Colonic mucosa (tissue), 4 donors: ENCODE measurements at places on chromosomes 11 and 22. TPM values are rescaled to one million over a fixed set of nuclear protein-coding genes. Genes with fewer than 3 reads are reported as not detected.

DNA sequence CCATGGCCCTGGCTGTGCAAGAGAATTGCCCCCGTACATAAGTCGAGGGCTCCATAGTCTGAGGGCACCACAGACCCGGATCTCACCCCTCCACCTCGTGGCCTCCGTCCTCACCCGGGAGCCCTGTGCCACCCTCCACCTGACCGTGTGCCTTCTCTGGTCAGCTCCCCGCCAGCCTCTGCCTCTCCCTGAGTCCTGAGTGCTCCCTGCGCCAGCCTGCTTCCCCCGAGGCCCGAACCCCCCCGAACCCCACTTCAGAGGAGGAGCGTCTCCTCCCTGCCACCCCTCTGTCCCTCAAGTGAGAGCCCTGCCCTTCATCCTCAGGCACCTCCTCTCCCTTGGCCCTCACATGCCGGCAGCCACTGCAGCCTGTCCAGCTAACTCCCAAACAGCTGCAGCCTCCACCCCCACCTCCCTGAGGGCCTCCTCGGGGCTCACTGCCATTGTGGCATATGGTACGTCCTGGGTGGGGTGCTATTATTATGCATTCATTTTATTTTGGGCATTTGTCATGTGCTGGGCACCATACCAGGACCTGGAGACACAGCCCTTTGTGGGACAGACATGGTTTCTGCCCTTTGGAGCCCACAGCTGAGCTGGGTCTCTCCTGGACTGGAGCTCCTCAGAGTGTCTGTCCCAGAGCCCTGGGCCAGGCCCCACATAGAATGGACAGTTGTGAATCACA, 67.2 kb downstream of the MYO7A start:
- H3K4me1 ChIP-seq, result no peaks in the 10 kb centered on the region
- no peaks in the 10 kb centered on the region for H3K36me3 ChIP-seq
- no peak for DNase-seq
- no peak overlapping the region for H3K4me3 ChIP-seq
- no peak overlapping the region for H3K27ac ChIP-seq

- no peaks in the 10 kb centered on the region for H3K27me3 ChIP-seq
- no peak overlapping the region for H3K27ac ChIP-seq
- no peak for DNase-seq
- no peaks in the 10 kb centered on the region for H3K36me3 ChIP-seq
- no peaks in the 10 kb centered on the region for H3K4me1 ChIP-seq
Measured at GRCh38 chr22:37259540-37260029, 15.5 kb upstream of the RAC2 start.

- no peak overlapping the region for H3K27ac ChIP-seq
- no peaks in the 10 kb centered on the region for H3K27me3 ChIP-seq
- no peaks in the 10 kb centered on the region for H3K36me3 ChIP-seq
- no peak for DNase-seq
- no peaks in the 10 kb centered on the region for H3K4me1 ChIP-seq
Measured at GRCh38 chr22:25534724-25535123, 29.8 kb upstream of the GRK3 start.

DNA sequence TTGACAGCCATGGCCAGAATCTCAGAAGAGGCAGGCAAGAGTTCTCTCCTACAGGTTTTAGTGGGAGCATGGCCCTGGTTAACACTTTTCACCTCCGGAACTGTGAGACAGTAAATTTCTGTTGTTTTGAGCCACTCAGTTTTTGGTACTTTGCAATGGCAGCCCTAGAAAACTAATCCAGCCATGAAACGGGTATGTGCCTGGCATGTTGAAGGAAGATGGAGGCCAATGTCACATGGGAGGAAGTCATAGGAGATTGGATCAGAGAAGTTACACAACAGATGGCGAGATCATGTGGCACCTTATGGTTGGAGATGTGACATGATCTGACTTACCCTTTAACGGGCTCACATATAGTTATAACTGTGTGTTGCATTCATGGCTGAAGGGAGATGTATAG, 63.2 kb upstream of the EED start:
- H3K4me3 ChIP-seq, result no peak overlapping the region
- no peak for DNase-seq
- no peaks in the 10 kb centered on the region for H3K4me1 ChIP-seq

DNA sequence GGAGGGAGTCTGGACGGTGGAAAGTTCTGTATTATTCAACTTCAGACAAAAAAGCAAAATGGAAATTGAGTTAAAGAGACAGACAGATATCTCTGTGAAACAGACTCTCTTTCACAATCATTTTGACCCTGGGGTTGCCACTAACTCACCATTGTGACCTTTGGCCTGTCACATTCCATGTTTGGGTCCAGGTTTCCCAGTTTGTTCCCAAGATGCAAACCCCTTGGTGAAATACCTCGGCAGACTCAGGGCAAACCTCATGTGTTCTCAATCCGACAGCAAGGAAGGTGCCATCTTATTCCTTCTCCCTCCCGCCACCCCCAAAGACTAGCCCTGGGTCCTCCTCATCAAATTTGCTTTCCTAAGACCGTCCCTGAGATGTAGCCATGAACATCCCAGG, 41.8 kb downstream of the GALNT18 start:
- no peaks in the 10 kb centered on the region for H3K27me3 ChIP-seq
- no peak overlapping the region for H3K27ac ChIP-seq
- H3K4me1 ChIP-seq, result no peaks in the 10 kb centered on the region
- DNase-seq, result no peak

The PLXNB2 gene
- 339 TPM for total RNA-seq

The MRGPRX3 gene
- total RNA-seq, result not detected
